Skin of body (tissue), 3 donors: ENCODE measurements at places on chromosomes 11 and 22. TPM values are rescaled to one million over a fixed set of nuclear protein-coding genes. Genes with fewer than 3 reads are reported as not detected.

P2RX6 gene
- 0.59 TPM for total RNA-seq

LINC01488 gene
- not detected for total RNA-seq

VSIG2 gene
- total RNA-seq: 0.20 TPM

GAB4 gene
- not detected for total RNA-seq

DMC1 gene
- 5.6 TPM for total RNA-seq

CRYBB1 gene
- total RNA-seq: 0.99 TPM

OR51B5 gene
- 0.30 TPM for total RNA-seq

FTH1 gene
- total RNA-seq: 666 TPM

LDHAL6A gene
- not detected for total RNA-seq

APOBEC3G gene
- total RNA-seq: 4.4 TPM

OR5D14 gene
- not detected for total RNA-seq

CDCA5 gene
- total RNA-seq: 4.1 TPM

OR10D3 gene
- total RNA-seq: not detected

INS gene
- total RNA-seq: not detected

LRRC56 gene
- total RNA-seq: 0.69 TPM
